ENCODE measurements at places on chromosomes 16 and 17.

DNA sequence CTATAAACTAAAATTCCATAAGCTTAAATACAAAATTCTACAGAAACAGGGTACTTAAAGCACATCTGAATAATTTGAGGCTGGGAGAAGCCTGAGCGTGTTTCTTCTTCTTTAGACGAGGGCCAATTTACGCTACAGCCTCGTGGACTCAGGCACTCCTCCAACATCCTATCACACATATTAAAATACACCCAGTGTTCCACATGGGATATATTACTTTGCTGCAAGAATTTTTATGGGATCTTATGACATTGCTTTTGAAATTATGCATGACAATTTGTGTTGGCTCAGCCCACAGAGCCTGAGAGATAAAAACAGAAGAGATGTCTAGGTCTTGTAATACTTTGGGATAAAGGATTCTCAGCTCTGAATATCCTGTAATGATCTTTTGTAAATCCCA lies 3.5 kb upstream of the TANGO6 start:
- no peak for DNase-seq

DNA sequence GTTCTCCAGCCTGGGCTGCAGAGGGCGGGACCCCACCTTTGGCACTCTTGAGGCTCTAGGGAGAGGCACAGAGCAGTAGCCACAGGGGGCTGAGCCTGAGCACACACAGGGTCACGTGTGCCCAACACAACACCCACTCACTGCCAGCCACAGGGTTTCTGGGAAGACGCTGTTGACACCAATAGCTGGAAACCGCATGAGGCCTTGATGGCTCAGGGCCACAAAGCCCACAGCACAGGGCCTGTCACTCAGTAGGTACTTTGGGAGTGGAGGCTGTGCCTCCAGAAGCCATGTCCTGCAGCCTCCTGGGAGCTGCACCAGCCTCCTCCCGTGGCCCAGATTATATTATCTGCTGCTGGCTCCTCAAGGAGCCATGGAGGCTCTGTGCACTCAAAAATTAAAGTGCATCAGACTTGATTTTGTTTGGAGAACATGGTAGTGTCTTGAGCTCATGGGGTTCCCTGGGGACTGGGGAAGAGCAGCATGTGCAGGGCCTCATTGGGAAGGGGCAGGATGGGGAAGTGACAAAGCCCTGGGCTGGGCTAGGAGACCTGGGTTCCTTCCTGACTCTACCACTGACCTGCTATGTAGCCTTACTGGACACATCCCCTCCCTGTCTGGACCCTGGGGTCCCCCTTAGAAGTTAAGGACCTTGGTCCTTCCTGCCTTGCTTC lies 12.5 kb upstream of the SREBF1 start:
- peak; percentile 77 for DNase-seq

- no peak for DNase-seq
These were observed 13.2 kb downstream of the PSMD12 start for GRCh38 chr17:67353161-67353560.

- no peak for DNase-seq
These were observed 7.2 kb downstream of the POLR3E start for GRCh38 chr16:22304411-22304810.

DNA sequence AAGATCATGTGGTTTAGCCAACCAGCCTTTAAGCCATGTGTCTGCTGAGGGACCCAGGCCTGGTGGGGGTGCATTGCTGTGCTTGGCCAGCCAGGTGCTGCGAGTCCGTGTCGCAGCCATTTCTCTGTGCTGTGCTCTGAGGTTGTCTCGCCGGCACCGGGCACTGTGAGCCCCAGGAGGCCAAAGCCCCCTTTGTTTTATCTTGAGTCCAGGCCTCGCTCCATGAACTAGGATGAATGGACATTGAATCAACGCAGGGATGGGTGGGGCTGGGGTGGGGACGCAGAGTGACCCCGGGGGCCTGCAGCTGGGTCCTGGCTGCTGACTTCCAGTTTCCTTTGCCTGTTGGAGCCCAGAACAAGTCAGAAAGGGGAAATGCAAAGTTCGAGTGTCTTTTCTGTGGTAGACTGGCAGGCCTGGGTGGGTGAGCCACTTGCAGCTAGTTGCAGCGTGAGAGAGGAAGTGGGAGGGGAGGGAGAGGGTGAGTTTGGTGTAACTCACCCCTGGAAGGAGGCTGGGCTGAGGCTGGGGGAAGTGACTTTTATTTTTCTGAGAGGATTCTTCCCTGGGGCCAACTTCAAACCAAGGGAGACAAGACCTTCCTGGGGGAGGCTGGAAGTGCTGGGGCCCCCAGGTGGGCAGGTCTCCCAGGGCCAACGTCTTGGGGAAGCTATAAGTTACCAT lies 324.7 kb downstream of the SEC14L1 start:
- peak; percentile 64 for DNase-seq

DNA sequence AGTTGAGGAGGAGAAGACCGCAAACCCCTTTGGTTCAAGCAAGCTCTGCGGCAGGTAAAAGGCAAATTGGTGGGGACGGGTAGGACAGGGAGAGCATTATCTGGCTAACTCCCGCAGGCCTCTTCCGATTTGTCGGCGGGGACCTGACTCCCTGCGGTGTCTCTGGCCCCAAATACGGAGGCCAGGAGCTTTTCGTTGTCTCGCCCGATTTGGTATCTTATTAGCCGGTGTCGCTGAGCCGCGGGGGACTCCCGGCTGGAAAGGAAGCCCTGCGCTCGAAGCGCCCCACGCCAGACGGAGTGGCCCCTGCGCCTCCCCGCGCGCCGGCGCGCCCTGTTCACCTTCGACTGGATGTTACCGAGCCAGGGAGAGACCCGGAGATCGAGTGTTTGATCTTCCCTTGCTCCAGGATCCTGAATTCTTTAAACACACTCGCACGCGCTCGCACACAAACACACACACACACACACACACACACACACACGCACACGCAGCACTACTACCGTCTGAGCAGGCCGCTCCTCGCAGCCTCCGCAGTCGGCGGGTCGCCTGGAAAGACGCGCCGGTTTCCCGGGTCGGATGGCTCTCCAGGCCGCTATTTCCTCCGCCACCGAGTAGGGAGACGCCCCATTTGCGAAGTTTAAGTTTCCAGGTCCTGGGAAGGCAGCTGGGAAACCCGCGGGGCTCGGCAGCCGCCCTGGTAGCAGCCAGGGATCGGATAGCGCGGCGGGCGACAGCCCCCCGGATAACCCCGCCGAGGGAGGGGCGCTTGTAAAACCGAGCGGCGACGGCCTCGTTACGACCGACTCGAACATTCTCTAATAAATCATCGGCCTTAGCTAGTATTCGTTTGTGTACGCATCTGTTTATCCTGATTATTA lies 3.3 kb downstream of the PRAC1 start:
- no peak for DNase-seq

DNA sequence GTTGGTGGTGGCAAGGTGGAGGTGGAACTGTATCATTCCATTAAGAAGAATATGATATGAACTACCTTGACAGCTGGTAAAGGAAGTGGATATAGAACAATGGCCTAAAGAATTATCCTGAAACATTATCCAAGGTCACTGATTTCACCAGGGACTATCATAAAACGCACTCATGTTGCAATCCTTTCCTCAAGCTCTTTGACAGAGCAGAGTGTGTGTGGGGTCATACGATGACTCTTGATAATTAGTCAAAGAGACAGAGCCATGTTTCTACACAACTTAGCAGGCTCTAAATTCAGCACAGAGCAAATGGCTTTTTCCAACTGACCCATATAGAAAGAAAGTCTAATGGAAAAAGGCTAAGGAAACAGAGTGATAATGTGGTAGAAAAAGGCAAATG lies 126.4 kb upstream of the ANKFN1 start:
- no peak for DNase-seq

GRCh38 chr17:35084987-35085386 lies 21.5 kb upstream of the RFFL start:
- no peak for DNase-seq

All from stimulated activated naive CD4-positive, alpha-beta T cell (primary cell).